ENCODE measurements at places on chromosomes 16 and 17. TPM values are rescaled to one million over a fixed set of nuclear protein-coding genes. Genes with fewer than 3 reads are reported as not detected.

CFAP97D1 gene
- 0.16 TPM for total RNA-seq

GRCh38 chr17:75684924-75685323, 17.8 kb downstream of the SAP30BP start:
- peaks cover 61% of the 10 kb centered on the region for H3K4me1 ChIP-seq
- H3K4me3 ChIP-seq, result no peak overlapping the region
- H3K27ac ChIP-seq, result peak overlapping the region; percentile 58
- H3K36me3 ChIP-seq, result peaks cover 3% of the 10 kb centered on the region

- H3K27ac ChIP-seq, result no peak overlapping the region
- no peaks in the 10 kb centered on the region for H3K4me1 ChIP-seq
- H3K4me3 ChIP-seq, result no peak overlapping the region
- DNase-seq, result no peak
- no peaks in the 10 kb centered on the region for H3K27me3 ChIP-seq
Measured at GRCh38 chr16:76511203-76511602, 234.0 kb downstream of the CNTNAP4 start.

GRCh38 chr16:87728026-87728425, 37.8 kb downstream of the KLHDC4 start:
- H3K27me3 ChIP-seq, result no peaks in the 10 kb centered on the region
- no peaks in the 10 kb centered on the region for H3K36me3 ChIP-seq
- H3K27ac ChIP-seq, result peak overlapping the region; percentile 48
- DNase-seq, result peak; percentile 86
